ENCODE measurements at places on chromosomes 16 and 17. TPM values are rescaled to one million over a fixed set of nuclear protein-coding genes. Genes with fewer than 3 reads are reported as not detected.

- H3K4me1 ChIP-seq = peaks cover 4% of the 10 kb centered on the region
- H3K36me3 ChIP-seq = peaks cover 87% of the 10 kb centered on the region
- no peak overlapping the region for H3K4me3 ChIP-seq
- H3K27me3 ChIP-seq = no peaks in the 10 kb centered on the region
Measured at GRCh38 chr17:19935169-19935568, 42.5 kb downstream of the AKAP10 start.

DNA sequence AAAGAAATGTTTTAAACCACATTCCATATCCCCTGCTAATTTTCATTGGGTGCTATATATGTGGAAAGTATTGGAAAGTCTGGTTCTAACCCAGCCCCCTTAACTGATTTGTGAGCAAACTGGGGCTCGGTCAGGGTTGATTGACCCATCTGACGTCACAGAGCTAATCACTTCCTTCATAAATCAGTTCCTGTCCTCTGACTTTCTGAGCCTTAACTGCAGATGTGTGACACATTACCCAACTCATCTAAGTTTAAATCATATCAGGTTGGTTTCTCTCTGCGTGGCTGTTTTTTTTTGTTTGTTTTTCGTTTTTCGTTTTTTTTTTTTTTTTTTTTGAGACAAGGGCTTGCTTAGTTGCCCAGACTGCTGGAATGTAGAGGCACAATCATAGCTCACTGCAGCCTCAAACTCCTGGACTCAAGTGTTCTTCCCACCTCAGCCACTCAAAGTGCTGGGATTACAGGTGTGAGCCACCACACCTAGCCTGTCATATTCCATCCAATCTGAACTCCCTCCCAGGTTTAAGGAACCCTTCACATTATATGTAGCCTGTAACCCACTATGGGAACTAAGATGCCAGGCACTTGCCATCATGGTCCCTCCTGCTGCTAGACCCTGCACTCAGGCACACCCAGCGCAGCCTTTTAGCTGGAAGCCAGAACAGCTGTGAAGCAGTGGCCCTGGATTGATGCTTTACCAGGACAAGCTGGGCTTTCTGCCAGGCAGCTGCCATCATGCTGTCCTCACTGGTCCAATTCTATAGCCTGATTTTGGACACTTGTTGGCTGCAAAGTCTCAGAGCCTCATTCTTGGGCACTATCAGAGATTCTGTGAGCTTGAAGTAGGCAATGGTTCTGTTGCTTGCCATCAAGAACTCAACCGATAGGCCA is 6.9 kb upstream of the BPTF start:
- peak overlapping the region; percentile 54 for H3K27ac ChIP-seq
- DNase-seq = no peak
- H3K4me3 ChIP-seq = no peak overlapping the region
- H3K27me3 ChIP-seq = peaks cover 5% of the 10 kb centered on the region

- H3K36me3 ChIP-seq = peaks cover 23% of the 10 kb centered on the region
- DNase-seq = no peak
- no peak overlapping the region for H3K27ac ChIP-seq
- H3K4me1 ChIP-seq = peaks cover 9% of the 10 kb centered on the region
Measured at GRCh38 chr16:3523281-3523680, 22.5 kb downstream of the CLUAP1 start.

DNA sequence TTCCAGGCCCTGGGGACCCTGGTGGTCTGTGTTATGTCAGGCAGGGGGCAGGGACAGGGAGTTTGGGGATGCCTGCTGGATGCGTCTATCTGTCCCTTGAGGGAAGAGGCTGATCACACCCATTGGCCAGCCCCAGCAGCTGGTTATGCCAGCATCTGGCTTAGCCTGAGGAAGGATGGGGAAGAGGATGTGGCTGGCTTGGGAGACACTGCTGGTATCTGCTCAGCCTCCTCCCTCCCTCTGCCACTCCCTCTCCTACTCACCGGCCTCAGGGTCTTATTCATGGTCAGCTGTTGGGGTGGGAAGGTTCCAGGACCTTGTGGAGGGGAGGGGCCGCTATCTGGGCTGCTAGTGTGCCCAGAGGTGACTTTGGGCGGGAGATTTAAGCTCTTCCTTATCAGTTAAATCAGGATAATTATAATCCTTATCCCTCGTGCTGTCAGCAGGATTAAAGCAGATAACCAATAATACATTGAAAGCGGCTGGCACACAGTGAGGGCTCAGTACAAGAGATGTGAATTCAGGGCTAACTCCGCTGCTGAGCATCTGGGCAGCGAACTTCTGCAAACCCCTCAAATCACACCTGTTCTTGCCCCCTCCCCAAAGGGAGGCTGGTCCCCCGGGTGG is 36.0 kb upstream of the MLKL start:
- no peak overlapping the region for H3K4me3 ChIP-seq
- no peak for DNase-seq
- H3K27ac ChIP-seq = no peak overlapping the region
- peaks cover 4% of the 10 kb centered on the region for H3K4me1 ChIP-seq
- no peaks in the 10 kb centered on the region for H3K36me3 ChIP-seq

- H3K27ac ChIP-seq = no peak overlapping the region
- no peaks in the 10 kb centered on the region for H3K36me3 ChIP-seq
Measured at GRCh38 chr16:59522826-59523225, 788.7 kb upstream of the GOT2 start.

GRCh38 chr17:76586741-76587487 is 1.3 kb upstream of the ST6GALNAC2 start:
- H3K27ac ChIP-seq = no peak overlapping the region
- H3K27me3 ChIP-seq = peaks cover 31% of the 10 kb centered on the region
- no peak for DNase-seq
- H3K4me3 ChIP-seq = peak overlapping the region; percentile 39

The SLC6A2 gene
- not detected for total RNA-seq

DNA sequence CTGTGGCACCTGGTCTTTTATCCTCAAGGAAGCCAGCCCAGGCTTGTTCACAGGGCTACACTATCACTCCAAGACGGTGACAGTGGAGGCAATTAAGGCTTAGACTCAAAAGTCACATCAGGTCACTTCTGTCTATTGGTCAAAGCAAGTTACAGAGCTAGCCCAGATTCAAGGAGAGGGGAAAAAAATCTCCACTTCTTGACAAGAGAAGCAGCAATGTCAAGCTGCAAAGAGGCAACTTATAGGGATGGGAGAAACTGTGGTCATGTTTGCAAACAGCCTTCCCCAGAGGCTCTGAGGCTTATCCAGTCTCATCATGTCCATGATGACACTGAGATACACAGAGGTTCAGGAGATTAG is 31.6 kb downstream of the SERPINF1 start:
- H3K27me3 ChIP-seq = no peaks in the 10 kb centered on the region
- H3K4me3 ChIP-seq = no peak overlapping the region
- no peaks in the 10 kb centered on the region for H3K36me3 ChIP-seq

- H3K27me3 ChIP-seq = no peaks in the 10 kb centered on the region
- no peak overlapping the region for H3K27ac ChIP-seq
- H3K4me3 ChIP-seq = no peak overlapping the region
- H3K36me3 ChIP-seq = no peaks in the 10 kb centered on the region
Measured at GRCh38 chr17:19719355-19720209, 3.2 kb upstream of the SLC47A2 start.

DNA sequence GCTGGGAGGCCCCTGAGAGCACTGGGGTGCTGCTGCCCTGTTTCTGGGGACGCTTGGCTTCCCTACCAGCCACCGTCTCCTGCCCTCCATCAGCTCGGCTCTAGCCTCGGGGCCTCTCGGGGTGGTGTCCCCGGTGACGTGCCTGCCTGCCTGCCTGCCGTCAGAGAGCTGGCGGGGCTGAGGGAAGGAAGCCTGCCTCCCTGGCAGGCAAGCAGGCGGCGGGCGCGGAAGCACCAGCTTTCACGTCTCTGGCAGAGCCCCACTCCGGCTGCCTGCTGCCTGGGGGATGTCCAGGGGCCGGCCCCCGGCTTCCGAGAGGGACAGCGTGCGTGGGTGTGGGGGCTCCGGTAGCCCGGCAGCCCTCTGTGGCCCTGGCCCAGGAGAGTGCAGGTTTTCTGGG is 9.3 kb downstream of the CENPX start:
- H3K36me3 ChIP-seq = no peaks in the 10 kb centered on the region
- DNase-seq = no peak
- H3K27ac ChIP-seq = no peak overlapping the region
- no peak overlapping the region for H3K4me3 ChIP-seq

The ELMO3 gene
- 5.0 TPM for total RNA-seq

The DNASE1L2 gene
- total RNA-seq = 1.6 TPM

GRCh38 chr17:12320286-12320685 is 299.6 kb downstream of the MAP2K4 start:
- H3K4me3 ChIP-seq = no peak overlapping the region
- DNase-seq = no peak
- no peaks in the 10 kb centered on the region for H3K36me3 ChIP-seq

GRCh38 chr16:23931199-23931598 is 95.4 kb downstream of the PRKCB start:
- no peaks in the 10 kb centered on the region for H3K27me3 ChIP-seq
- H3K36me3 ChIP-seq = peaks cover 5% of the 10 kb centered on the region
- H3K27ac ChIP-seq = peak overlapping the region; percentile 47
- DNase-seq = no peak
- no peak overlapping the region for H3K4me3 ChIP-seq

DNA sequence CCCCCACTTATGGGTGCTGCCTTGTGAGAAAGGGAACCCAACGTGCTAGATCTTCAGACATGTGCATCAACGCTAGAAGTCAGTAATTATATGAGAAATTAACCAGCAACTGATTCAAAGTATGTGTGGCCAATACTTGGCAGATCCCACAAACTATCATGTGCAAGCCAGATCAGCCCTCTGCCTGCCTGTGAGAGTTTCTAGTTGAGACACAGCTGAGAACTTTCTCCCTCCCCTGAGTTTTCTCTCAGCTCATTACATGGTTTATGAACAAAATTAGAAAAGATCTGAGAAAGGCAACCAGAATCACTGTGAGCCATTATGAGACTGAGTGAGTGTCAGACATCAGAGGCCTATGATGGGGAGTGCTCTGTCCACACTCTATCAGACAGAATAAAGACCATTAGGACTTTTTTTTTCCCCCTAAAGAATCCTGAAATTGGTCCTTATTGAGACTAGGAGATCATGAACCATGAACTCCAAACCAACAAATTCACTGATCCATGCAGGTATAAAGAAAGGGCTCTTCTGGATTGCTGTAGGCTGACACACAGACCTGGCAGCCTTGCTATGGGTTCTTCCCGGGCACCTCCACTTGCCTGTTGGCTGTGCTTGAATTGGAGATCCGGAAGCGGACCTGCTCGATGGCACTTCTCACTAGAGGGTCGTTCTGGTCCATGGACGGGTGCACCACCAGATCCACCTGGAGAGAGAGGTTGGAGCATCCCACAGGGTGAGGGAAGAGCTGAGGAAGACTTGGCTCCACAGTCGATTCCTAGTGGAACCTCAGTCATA is 51.5 kb downstream of the GTF3C1 start:
- no peak overlapping the region for H3K4me3 ChIP-seq
- H3K27ac ChIP-seq = no peak overlapping the region
- no peaks in the 10 kb centered on the region for H3K27me3 ChIP-seq
- no peak for DNase-seq
- peaks cover 46% of the 10 kb centered on the region for H3K36me3 ChIP-seq

GRCh38 chr17:81057777-81058176 is 22.8 kb downstream of the BAIAP2 start:
- no peaks in the 10 kb centered on the region for H3K27me3 ChIP-seq
- H3K36me3 ChIP-seq = peaks cover 2% of the 10 kb centered on the region
- H3K27ac ChIP-seq = peak overlapping the region; percentile 60
- no peak for DNase-seq
- H3K4me3 ChIP-seq = no peak overlapping the region

GRCh38 chr17:69714669-69715068 is 300.2 kb downstream of the MAP2K6 start:
- H3K27me3 ChIP-seq = peaks cover 2% of the 10 kb centered on the region
- H3K4me1 ChIP-seq = no peaks in the 10 kb centered on the region
- H3K36me3 ChIP-seq = no peaks in the 10 kb centered on the region
- H3K4me3 ChIP-seq = no peak overlapping the region

The PRAC1 gene
- not detected for total RNA-seq

DNA sequence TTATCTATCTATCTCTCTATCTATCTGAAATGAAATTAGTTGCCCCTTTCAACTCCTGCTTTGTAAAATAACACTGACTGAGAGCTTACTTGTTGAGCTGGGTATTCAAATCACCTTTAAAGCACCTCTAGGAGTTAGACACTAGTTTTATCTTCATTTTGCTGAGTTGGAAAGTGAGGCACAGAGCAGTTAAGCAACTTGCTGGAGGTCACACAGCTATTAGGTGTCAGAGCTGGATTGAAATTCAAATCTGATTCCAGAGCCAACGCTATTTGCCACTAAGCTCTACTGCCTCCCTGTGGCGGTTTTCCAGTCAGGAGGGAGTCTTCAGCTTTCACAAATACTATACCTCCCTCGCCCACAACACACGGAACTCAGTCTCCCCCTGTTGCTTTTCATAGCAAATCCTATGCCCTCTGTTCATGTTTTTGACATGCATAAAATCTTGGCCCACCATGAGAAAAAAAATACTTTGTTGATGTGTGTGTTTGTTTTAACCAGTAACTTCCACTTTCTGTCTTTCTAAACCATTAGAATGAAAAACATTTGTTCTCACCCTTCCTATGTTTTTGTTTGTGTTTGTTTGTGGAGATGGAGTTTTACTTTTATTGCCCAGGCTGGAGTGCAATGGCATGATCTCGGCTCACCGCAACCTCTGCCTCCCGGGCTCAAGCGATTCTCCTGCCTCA is 74.8 kb upstream of the SMURF2 start:
- no peaks in the 10 kb centered on the region for H3K36me3 ChIP-seq
- H3K4me3 ChIP-seq = no peak overlapping the region
- DNase-seq = peak; percentile 45
- no peaks in the 10 kb centered on the region for H3K27me3 ChIP-seq
- no peak overlapping the region for H3K27ac ChIP-seq

DNA sequence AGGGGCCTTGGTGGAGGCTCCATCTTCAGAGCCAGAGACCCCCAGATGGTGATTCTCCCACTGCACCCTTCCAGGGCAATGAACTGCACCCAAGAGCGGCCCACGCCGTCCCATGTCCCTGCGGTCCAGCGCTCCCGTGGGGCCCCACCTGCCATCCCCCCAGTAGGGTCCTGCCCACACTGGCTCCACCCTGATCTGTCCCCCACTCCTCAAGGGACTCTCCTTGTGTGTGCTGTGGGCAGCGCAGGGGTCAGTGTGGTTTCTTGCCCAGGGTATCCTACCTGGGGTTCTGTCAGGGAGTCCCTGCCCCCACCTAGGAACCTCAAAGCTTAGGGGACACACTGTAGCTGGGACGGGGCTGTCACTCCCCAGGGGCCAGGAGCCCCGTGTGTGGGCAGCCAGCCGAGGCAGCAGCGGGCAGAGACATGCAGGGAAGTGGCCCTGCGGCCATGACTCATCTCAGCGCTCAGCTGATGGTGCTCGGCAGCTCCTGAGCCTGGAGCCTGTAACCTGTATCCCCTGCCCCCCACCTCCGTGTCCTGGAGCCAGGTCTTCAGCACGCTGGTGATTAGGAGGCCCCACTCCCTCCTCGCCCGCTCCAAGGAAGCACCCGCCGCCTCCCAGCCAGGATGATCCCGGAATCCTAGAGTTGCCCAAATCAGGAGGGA is 35.7 kb upstream of the SSTR5 start:
- peaks cover under 1% of the 10 kb centered on the region for H3K36me3 ChIP-seq
- peaks cover 3% of the 10 kb centered on the region for H3K27me3 ChIP-seq
- DNase-seq = no peak
- H3K4me1 ChIP-seq = no peaks in the 10 kb centered on the region
- no peak overlapping the region for H3K4me3 ChIP-seq

Data from naive thymus-derived CD8-positive, alpha-beta T cell (primary cell).